ENCODE measurements at places on chromosomes 5 and 9.

DNA sequence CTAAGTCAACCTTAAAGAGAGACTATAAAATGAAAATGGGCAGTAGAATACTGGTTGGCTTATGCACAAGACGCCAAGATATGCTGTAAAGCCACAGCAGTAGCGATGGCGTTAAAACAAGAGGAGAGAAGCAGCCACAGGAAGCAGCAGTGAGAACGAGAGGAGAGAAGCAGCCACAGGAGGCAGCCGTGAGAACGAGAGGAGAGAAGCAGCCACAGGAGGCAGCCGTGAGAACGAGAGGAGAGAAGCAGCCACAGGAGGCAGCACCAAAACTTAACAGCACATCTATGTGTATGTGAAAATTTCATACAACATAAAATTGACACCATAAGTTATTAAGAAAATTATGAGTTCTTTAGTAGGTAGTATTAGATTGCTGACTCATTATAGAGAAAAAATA lies 2318.6 kb upstream of the ACO1 start:
- DNase-seq = no peak

DNA sequence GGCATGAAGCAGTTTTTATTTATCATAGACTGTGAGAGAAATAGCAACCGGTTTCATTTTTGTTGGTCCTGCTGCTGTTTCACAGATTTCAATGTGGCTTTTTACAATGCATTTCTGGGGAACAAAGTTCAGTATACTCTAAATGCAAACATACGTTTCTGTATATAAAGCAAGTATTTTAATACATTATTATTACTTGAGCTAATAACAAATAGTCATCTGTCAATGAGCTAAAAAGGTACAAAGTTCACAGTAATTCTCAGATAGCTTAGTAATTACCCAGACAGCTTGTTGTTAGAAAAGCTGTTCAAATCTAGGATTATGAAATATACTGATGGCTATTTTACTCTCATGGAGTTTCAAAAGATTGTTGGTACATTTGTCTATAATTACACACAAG lies 50.8 kb downstream of the PBX3 start:
- DNase-seq = no peak

DNA sequence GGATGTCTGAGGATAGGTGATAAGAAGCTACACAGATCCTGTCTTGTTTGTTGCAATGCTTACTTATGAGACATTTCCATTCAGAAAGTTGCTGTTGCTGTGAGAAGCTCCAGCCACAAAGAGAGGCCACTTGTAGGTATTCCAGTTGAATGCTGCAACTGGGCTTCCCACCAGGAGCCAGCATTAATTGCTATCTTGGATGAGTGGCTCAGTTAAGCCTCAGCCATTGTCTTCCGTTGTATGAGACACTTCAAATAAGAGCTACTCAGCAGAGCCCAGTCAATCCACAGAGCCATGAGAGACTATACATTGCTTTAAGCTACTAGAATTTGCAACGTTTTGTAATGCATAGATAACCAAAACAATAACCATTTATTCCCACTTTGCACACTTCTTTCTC lies 104.3 kb upstream of the ARRDC3 start:
- DNase-seq = no peak

GRCh38 chr5:87190687-87191086 lies 77.0 kb upstream of the RASA1 start:
- peak; percentile 16 for DNase-seq

GRCh38 chr5:58503390-58504046 lies 12.3 kb downstream of the GAPT start:
- no peak for DNase-seq

DNA sequence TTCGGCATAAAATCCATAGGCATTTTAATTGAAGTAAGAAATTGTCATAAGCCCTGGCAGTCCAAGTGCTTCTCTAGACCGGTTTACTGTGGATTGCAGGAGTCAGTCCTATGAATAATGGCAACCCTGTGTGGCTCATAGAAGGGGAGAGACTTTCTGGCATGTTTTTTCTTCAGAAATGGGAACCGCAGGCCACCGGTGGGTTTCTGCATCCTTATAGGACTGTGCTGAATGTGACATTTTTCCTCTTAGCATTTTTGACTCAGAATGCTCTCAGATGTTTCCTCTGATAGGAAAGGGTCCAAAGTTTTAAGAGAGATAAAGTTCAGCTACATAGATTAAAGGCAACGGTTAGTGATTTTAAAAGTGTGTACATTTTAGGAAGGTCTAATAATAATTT lies 6.3 kb downstream of the DAPK1 start:
- DNase-seq = no peak

- no peak for DNase-seq
These were observed 519 bp upstream of the RAD50 start for GRCh38 chr5:132556153-132556762.

DNA sequence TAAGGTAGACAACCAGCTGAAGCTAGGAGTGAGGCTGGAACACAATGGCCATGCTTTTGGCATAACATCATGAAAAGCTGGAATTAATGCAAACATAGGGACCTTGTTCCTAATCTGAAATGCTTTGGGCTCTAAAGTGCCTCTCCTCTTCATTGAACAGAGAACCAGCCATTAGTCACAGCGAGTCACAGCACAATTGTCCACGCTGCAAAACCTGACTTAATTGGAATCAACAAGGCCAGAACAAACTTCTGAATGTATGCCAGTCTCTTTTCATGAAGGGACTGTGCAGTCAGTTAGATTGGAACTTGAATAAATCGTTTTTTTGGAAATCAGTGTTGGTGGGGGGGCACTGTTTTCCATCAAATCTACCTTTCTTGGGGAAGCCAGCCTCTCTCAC lies 96.5 kb downstream of the JAKMIP2 start:
- no peak for DNase-seq

GRCh38 chr9:95088421-95089161 lies 228.9 kb downstream of the FANCC start:
- no peak for DNase-seq

DNA sequence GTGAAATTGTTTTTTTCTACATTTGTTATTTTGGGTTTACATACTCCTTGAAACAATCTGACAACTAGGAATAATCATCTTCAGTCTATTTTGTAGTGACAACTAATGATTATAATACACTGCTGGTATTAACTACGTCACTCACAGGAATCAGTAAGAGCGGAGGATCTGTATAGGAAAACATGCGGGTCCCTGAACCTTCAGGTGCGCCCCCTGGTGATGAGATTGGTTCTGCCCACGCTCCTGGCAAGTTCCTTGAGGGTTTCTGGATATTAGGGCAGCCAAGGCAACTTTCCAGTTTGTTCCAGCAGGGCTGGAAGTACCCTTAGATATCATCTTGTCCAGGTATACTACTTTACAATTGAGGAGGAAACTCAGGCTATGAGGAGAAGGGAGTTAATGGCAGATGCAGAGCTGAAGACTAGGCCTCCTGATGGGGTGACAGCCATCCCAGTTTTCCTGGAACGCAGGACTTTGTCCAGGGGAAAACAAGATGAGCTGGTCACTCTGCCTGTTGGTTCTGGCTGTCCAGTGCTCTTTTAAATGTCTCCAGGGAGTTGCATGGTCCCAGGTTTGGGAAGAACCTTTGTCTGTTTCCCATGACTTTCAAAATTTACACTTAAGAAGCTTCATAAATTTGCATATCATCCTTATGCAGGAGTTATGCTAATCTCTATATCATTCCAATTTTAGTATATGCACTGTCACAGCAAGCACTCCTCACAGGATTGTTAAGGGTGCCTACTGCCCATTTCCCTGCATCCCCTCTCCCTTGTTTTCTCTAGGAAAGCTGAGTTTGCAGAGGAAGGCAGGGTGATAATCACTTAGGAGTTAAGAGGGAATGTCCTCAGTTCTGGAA lies 14.9 kb upstream of the WNT8A start:
- peak; percentile 78 for DNase-seq

- no peak for DNase-seq
These were observed 13.0 kb upstream of the SETX start for GRCh38 chr9:132367613-132368313.

DNA sequence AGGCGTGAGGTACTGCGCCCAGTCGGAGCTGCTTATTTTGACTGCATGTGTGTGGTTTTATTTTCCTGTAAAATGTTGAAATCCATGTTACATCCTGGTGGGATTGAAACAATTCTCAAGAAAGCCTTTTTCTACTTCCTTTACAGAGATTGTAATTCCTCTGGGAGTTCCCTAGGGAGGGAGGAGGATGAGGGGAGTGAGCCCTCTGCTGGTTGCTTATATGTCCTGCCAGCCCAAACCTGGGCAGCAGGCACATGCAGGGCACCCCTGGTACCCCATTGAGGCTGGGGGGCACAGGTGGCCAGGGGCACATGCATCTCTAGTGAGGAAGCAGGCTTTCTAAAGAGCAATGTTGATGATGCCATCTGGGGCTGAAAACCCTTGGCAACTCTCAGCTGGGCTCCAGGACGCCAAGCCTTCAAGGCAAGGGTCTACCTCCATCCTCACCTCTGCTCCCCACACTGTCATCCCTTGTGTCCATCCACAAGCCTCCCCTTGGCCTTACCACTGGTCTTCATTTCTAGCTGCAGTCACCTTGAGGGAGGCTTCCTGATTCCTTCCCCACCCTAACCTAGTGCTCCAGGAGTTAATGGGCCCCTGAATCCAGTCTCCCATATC lies 84.7 kb upstream of the TNFSF8 start:
- no peak for DNase-seq

GRCh38 chr9:121138973-121139372 lies 62.7 kb downstream of the RAB14 start:
- DNase-seq = no peak

DNA sequence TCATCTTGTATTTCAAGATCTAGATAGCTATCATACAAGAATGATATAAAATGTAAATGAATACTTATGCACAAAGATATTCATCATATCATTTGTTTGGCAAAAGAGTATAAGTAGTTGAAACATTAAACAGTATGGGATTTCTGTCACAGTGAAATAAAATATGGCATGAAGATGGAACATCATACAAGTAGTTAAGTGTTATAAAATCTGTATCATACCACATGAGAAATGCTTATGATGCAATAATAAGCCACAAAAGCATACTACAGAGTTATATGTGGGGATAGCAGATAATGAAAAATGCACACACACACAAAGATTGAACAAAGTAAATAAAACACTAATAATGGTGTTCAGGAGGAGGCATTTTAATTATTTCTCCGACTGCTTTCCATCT lies 838.0 kb upstream of the DMAC1 start:
- no peak for DNase-seq

GRCh38 chr5:107817951-107818350 lies 147.2 kb upstream of the EFNA5 start:
- no peak for DNase-seq

GRCh38 chr9:132645711-132646110 lies 24.1 kb downstream of the DDX31 start:
- DNase-seq = no peak

DNA sequence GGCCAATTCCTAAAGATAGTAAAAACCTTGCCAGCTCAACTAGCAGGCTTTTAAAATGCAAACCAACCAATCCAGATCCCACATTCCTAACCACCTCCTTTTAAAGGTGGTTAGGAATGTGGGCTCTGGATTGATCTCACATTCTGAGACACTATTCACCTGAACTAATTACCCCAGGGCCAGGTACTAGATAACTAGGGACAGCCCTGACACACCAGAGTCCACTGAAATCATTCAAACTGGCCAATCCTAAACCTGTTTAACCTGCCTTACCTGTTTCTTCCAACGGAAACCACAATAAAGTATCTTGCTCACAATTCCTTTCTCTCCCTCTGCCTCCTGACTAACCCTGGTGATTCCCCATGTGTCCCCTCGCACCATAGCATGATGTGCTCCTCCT lies 168.3 kb upstream of the DMAC1 start:
- DNase-seq = no peak

GRCh38 chr9:105500108-105500766 lies 52.4 kb downstream of the FSD1L start:
- DNase-seq = peak; percentile 62

- no peak for DNase-seq
These were observed 58.7 kb upstream of the RNU6ATAC start for GRCh38 chr9:134223091-134223490.

- no peak for DNase-seq
These were observed 196.2 kb downstream of the RGS3 start for GRCh38 chr9:113659740-113660139.

DNA sequence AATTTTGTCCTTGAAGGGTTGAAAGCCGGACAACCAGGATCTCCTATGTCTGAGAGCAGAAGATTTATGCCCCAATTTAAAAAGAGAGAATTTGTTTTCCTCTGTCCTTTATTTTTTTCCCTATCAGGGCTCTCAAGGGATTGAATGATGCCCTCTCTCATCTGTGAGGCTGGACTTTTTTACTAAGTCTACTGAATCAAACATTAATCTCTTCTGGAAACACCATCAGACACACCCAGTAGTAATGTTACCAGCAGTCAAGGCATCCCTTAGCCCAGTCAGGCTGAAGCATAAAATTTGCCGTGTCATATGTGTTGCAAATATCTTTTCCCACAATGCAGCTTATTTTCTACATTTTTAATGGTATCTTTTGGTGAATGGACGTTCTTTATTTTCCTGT lies 1497.9 kb downstream of the MAT2B start:
- DNase-seq = no peak

GRCh38 chr9:135575995-135576631 lies 14.6 kb downstream of the PAEP start:
- DNase-seq = no peak

DNA sequence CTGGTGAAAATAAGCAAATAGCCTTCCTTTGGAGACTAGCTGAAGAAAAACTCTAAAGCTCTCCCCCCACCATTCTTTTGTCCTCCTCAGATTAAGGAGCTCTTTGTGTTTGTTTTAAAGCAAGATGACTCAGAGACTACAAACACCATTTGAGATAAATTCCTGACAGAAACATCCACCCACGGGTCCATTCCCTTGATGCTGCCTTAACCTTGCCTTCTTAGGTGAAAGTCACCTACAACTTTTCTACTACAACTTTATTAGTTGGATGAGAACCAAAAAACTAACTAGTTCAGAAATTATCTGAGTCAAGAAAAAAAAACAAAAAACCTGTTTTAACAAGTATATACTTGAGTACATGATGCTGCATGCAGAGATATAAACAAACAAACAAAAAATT lies 831.1 kb downstream of the NR2F1-AS1 start:
- no peak for DNase-seq

DNA sequence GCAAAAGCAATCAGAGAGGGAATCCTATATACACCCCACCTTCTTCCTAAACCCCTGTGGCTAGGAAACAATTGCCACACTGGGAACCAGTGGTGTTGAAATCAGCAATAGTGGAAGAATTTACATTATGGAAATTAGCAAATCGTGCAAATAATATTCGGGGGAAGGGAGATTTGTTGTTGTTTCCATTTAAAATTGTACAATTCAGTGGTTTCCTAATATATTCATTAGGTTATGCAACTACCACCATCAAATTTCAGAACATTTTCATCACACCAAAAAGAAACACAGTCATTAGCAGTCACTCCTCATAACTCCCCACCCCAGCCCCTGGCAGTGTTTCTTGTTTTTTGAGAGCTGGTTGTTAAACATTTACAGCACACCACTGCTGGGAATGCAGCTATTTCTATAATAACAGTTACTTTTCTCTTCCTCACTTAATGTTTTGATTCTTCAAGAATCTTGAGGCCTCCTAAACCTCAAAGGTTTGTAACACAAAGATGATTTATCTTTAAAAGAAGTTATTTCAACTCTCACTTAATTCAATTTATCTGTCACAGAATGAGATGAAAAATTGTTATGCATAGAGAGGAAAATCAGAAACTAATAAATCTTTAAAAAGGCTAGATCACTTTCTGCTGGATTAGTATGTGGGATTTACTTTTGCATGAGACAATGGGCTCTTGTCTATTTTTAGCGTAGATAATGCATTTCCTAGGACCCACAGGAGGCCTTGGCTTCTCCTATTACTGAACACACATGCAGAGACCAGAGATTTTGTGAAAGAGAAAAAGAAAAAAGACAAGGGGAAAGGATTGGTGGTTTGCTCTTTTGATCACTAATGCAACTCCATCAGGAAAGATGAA lies 91.8 kb upstream of the DAPK1 start:
- DNase-seq = no peak

- DNase-seq = no peak
These were observed 59.4 kb downstream of the ZNF354C start for GRCh38 chr5:179119415-179120170.
